Activated CD4-positive, alpha-beta T cell treated with anti-CD3 and anti-CD28 coated beads for 36 hours (primary cell): ENCODE measurements at places on chromosomes 4 and X.
A peak's percentile ranks its signal among the peaks of the same experiment; 100 is the strongest.

DNA sequence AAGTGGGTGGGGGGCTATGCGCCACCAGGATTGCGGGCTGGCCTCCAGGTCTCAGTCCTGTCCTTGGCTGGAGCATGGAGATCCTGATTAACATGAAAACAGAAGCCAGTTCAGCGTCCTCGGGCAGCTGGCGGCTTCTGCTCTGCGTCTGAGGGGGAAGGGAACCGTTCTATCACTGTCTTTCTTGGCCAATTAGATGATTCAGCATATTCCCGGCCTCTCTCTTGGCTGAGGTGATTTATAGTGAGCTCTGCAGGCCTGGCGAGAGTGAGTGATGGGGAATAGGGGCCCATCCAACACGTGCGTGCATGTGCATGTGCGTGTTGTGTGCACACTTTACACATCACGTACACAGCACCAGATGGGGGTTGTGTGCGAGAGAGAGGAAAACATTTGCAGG is 145.8 kb upstream of the ATP6AP2 start:
- H3K4me1 ChIP-seq, result no peaks in the 10 kb centered on the region
- no peak overlapping the region for H3K27ac ChIP-seq
- DNase-seq, result no peak

- peak; percentile 66 for DNase-seq
- peak overlapping the region; percentile 95 for H3K4me3 ChIP-seq
Measured at GRCh38 chr4:2934077-2934812, 29.0 kb downstream of the NOP14 start.

DNA sequence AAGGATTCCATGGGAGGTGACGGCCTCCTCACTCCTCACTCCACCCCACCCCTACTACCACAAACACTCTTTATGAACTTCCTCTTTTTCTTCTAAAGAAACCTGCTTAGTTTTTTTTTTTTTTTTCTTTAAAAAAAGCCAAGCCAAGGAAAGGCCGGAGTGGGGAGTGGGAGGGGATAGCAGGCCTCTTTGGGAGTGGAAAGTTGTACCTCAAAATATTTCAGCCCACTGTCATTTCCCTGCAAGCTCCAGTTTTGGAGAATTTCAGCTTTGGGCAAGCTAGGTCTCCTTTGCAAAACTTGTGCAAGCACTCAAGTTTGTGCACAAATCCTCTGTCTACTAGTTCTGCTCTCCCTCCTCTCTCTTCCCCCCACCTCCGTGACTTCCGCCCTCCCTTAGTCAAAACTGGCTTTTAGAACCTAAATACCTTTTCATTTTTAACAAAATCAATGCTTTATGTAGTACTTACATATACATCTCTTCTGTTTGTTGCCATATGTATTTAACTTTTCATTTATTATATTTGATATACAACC is 512 bp upstream of the ANTXR2 start:
- peak overlapping the region; percentile 80 for H3K4me3 ChIP-seq
- H3K4me1 ChIP-seq, result peaks cover 87% of the 10 kb centered on the region
- H3K27me3 ChIP-seq, result peaks cover 4% of the 10 kb centered on the region
- peak; percentile 56 for DNase-seq
- H3K36me3 ChIP-seq, result peaks cover 7% of the 10 kb centered on the region
- H3K27ac ChIP-seq, result peak overlapping the region; percentile 78

- no peak for DNase-seq
- H3K36me3 ChIP-seq, result no peaks in the 10 kb centered on the region
- no peak overlapping the region for H3K4me3 ChIP-seq
- H3K4me1 ChIP-seq, result peaks cover 14% of the 10 kb centered on the region
- H3K27me3 ChIP-seq, result peaks cover 35% of the 10 kb centered on the region
- no peak overlapping the region for H3K27ac ChIP-seq
Measured at GRCh38 chr4:6335040-6335590, 65.5 kb downstream of the WFS1 start.

- no peak overlapping the region for H3K4me3 ChIP-seq
- DNase-seq, result no peak
- H3K36me3 ChIP-seq, result no peaks in the 10 kb centered on the region
- no peaks in the 10 kb centered on the region for H3K27me3 ChIP-seq
- peaks cover 17% of the 10 kb centered on the region for H3K4me1 ChIP-seq
Measured at GRCh38 chrX:20383477-20383876, 116.8 kb upstream of the RPS6KA3 start.

- H3K4me1 ChIP-seq, result no peaks in the 10 kb centered on the region
- H3K4me3 ChIP-seq, result no peak overlapping the region
- peak; percentile 28 for DNase-seq
- no peak overlapping the region for H3K27ac ChIP-seq
Measured at GRCh38 chrX:150219374-150220185, 143.5 kb upstream of the MAMLD1 start.

DNA sequence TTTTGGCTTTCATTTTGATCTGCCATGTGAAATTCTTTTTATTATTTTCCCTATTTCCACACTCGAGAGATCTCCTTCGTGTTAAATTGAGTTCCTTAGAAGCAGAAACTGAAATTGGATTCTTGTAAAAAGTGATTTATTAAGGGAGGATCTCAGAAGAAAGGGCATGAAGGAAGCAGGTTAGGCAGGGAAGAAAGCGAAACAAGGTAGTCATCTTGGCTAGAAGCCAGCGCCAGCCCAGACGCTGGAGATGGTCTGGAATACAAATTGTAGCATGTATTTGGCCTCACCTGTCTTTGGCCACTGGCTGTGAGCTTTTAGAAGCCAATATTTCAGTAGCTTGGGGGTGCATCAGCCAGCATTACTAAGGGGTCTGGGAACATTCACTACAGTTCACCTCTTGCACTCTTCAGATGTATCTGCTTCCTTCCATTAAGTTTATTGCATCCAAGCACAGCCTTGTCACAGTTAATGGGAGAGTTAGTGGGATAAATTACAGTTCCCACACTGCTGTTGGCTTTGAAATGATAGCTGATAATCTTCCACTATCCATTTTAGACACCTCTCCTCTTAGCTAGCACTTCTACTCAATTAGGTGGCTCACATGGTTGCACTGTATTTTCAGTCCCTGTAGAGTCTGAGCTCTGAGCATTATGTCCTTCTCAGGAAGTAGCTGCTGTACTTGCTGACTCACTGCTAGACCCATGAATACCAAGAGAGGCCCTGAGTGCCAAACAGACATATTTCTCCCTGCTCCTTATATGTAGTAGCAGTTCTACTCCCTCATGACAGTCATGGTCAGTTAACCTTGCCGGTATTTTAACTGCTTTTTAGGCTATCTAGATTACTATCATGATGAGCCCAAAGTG is 14.6 kb downstream of the GRXCR1 start:
- no peak overlapping the region for H3K27ac ChIP-seq
- no peak overlapping the region for H3K4me3 ChIP-seq
- DNase-seq, result no peak
- H3K27me3 ChIP-seq, result peaks cover 11% of the 10 kb centered on the region
- no peaks in the 10 kb centered on the region for H3K4me1 ChIP-seq

DNA sequence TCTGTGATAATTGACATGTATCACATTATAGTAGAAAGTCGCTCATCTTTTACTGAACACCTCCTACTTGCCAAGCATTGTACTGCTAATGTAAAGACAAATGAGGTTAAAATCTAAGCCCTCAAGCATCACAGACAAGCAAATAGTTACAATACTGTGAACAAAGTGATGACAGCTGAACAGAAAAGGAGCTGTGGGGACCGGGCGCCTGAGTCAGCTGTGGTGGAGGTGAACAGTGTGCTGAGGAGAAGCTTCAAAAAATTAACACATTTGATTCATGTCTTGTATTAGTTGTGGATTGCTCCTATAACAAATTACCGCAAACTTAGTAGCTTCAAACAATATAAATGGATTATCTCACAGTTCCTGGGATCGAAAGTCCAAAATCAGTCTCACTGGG is 124.3 kb downstream of the MAPK10 start:
- H3K4me3 ChIP-seq, result no peak overlapping the region
- no peaks in the 10 kb centered on the region for H3K4me1 ChIP-seq
- H3K36me3 ChIP-seq, result no peaks in the 10 kb centered on the region

GRCh38 chrX:9619581-9619980 is 146.1 kb downstream of the GPR143 start:
- H3K36me3 ChIP-seq, result peaks cover 9% of the 10 kb centered on the region
- H3K4me3 ChIP-seq, result no peak overlapping the region
- no peaks in the 10 kb centered on the region for H3K27me3 ChIP-seq
- DNase-seq, result no peak
- peaks cover 38% of the 10 kb centered on the region for H3K4me1 ChIP-seq

DNA sequence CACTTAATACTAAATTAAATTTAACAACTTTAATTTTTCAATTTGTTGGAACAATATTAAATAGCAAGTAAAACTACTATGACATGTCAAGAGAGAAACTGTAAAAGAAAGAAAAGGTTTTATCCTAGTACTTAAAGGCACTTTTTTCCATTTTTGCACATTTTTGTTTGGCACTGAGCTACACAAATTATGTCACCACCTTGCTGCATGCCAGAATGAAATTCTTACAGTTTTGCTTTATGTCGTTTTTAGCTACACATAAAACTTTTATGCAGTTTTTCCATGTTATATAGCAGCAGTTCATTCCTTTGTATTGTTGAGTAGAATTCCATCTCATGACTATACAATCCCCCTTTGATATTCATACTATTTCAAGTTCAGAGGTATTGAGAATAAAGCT is 99.1 kb upstream of the RXFP1 start:
- H3K4me1 ChIP-seq, result no peaks in the 10 kb centered on the region
- peaks cover 3% of the 10 kb centered on the region for H3K27me3 ChIP-seq
- no peak overlapping the region for H3K4me3 ChIP-seq
- H3K27ac ChIP-seq, result no peak overlapping the region
- no peak for DNase-seq

DNA sequence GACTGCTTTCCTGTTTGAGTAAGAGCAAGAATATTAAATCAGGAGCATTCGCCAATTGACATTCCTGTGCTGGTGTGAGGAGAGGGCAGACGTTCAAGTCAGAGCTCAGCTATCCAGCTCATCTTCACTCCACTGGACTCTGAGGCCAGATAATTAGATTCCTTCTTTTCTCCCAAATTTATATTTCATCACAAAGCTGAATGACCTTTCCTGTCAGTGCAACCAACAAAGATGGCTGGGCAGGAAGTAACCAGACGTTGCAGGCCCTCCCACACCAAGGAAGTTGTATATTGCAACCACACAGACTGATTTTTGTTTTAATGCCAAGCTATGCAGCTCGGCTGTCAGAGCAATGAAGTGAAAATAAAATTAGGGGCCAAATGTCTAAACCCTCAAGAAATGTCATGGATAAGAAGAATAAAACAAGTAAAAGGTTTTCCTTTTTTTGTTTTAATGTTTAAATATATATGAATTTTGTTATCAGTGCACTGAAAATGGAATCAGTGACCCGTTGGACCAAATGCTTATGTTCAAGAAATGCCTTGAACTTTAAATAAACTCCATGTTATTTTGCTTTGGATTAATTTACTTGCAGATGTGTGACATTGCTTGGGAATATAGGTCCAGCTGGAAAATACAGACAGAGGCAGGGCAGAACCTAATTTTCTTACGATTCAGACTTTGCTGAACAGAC is 578.9 kb upstream of the FAT1 start:
- H3K27me3 ChIP-seq, result no peaks in the 10 kb centered on the region
- no peak for DNase-seq
- no peaks in the 10 kb centered on the region for H3K4me1 ChIP-seq
- H3K4me3 ChIP-seq, result no peak overlapping the region
- no peak overlapping the region for H3K27ac ChIP-seq

DNA sequence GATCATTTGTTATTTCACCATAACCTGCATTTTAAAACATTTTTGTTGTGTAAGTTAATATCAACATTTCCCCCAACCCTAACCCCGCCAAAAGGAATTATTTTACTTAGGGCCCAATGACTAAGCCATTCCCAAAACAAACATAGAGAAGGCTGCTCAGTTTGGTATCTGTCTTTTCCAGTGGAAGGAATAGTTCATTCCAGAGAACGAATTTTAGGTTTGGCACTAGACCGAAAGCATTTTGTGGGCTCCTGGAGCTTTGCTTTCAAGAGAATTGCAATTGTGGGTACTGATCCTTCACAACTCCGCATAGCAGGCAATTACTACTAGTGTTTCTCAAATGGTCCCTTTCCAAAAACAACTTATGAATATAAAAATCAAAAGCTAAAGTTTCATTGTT is 226.7 kb upstream of the MAD2L1 start:
- no peaks in the 10 kb centered on the region for H3K36me3 ChIP-seq
- no peaks in the 10 kb centered on the region for H3K27me3 ChIP-seq
- H3K4me1 ChIP-seq, result no peaks in the 10 kb centered on the region
- no peak overlapping the region for H3K27ac ChIP-seq
- no peak overlapping the region for H3K4me3 ChIP-seq

GRCh38 chr4:7139167-7139982 is 53.0 kb upstream of the SORCS2 start:
- no peak for DNase-seq
- H3K36me3 ChIP-seq, result no peaks in the 10 kb centered on the region
- H3K4me3 ChIP-seq, result no peak overlapping the region
- no peaks in the 10 kb centered on the region for H3K4me1 ChIP-seq
- no peak overlapping the region for H3K27ac ChIP-seq

DNA sequence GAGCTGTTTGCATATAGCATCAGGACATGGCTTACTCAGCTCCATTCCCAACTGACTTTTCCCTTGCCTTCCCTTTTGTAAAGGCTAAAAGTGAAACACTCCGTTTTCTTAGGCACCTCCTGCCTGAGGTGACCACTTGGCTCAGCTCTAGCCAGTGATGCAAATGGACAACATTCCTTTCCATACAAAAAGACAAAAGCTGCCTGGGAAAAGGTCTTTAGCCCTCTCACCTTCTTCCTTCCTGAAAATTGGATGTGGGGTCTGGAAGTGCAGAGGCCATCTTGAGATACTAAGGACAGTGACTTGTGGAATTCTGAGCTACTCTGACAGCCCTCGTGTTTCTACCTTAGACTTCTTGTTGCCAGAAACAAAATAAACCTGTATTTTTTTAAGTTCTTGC is 27.7 kb upstream of the SFRP2 start:
- H3K4me1 ChIP-seq, result no peaks in the 10 kb centered on the region
- no peaks in the 10 kb centered on the region for H3K36me3 ChIP-seq
- peaks cover 17% of the 10 kb centered on the region for H3K27me3 ChIP-seq
- H3K27ac ChIP-seq, result no peak overlapping the region

- no peaks in the 10 kb centered on the region for H3K36me3 ChIP-seq
- H3K27me3 ChIP-seq, result no peaks in the 10 kb centered on the region
- no peaks in the 10 kb centered on the region for H3K4me1 ChIP-seq
Measured at GRCh38 chrX:52422884-52423283, 54.1 kb downstream of the XAGE2 start.

DNA sequence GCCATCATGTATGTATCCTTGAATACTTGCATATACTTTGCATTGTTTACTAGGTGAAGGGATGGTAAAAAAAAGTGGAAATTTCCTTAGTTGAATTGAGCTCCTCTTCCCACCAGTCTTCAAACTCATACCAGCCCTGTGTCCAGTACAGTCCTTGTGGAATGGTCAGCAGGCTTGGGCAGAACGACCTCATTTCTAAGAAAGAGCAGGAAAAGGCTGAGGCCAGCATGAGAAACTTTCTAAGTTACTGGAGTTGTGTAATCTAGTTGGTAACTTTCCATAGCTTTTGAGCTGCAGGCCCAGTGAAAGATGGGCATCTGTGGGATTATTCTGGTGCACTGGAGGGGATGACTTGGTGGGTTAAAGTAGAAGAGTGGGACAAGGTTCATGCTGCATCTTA is 87.6 kb downstream of the DCUN1D4 start:
- H3K36me3 ChIP-seq, result no peaks in the 10 kb centered on the region
- no peak overlapping the region for H3K27ac ChIP-seq
- no peak overlapping the region for H3K4me3 ChIP-seq
- no peaks in the 10 kb centered on the region for H3K4me1 ChIP-seq
- H3K27me3 ChIP-seq, result peaks cover 3% of the 10 kb centered on the region
- DNase-seq, result no peak
